Stimulated activated CD4-positive, alpha-beta T cell treated with anti-CD3 and anti-CD28 coated beads, Interleukin-1b, Interleukin-23, amount 100 ng/mL, for 24 hours (primary cell): ENCODE measurements at places on chromosomes 12 and 14.

DNA sequence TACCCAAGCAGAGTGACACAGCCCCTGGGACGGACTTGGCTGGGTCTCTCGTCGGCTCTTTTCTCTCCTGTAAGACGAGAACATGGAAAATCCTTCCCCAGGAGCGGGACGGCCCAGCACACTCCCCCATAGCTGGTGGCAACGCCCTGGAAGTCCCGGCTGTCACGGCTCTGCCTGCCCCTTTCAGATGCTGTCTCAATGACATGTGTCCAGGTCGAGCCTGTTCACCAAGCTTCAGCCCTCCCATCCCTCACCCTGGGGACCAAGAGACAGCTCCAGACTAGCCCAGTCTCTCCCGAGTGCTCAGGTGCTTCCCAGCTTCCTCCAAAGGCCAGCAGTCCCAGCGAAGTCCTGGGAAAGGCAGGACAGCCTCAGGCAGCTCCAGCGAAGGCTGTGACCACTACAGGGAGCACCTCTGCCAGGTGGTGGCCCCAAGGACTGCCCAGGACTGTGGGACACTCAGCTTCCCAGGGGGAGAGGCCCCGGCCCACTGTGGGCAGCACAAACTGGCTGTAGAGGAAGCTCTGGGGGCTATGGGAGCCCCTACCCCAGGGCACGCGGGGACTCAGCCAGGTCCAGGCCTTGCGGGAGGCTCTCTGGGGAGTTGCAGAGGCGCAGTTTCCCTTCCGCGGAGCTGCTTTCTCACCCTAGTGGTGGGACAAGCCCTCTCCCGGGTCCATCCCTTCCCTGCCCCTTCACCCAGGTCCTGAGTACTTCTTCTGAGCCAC, 33.6 kb downstream of the TNFAIP2 start:
- DNase-seq: no peak

- DNase-seq: no peak
Measured at GRCh38 chr12:62655666-62656151, 189.1 kb downstream of the MON2 start.

DNA sequence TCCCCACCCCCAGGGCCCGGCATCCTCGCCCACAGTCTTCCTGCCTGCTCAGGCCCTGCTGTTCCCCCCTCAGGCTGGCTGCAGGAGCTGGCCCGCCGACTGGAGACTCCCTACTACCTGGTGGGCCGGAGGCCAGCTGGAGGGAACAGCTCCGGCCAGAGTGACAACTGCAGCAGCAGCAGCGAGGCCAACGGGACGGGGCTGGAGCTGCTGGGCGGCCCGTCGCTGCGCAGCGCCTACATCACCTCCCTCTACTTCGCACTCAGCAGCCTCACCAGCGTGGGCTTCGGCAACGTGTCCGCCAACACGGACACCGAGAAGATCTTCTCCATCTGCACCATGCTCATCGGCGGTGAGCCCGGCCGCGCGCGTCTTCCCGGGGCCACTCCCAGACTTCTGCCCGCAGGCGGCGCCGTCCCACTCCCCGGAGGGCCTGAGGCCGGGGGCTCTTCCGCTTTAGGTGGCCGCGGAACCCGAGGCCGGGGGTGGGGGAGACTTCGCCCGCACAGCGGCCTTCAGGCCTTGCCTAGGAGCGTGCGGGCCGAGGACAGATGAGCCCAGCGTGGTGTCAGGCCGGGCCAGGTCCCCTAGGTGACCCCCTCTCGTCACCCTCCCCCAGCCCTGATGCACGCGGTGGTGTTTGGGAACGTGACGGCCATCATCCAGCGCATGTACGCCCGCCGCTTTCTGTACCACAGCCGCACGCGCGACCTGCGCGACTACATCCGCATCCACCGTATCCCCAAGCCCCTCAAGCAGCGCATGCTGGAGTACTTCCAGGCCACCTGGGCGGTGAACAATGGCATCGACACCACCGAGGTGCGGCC, 10.2 kb downstream of the KCNH3 start:
- no peak for DNase-seq

GRCh38 chr14:55816225-55816624, 236.2 kb downstream of the KTN1 start:
- no peak for DNase-seq

DNA sequence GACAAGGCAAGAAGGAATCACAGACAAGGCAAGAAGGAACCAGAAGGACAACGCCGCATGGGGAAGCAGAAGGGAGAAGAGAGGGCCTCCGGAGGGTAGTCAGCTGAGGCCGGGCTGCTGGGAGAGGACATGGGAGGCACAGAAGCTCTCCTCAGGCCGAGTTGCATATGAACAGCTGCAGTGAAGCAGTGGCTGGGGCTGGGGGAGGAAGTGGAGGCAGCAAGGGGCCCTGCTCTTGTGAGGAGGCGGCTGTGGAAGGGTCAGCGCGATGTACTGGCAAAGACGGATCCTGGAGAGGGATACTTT, 22.0 kb upstream of the TMEM106C start:
- DNase-seq: no peak

DNA sequence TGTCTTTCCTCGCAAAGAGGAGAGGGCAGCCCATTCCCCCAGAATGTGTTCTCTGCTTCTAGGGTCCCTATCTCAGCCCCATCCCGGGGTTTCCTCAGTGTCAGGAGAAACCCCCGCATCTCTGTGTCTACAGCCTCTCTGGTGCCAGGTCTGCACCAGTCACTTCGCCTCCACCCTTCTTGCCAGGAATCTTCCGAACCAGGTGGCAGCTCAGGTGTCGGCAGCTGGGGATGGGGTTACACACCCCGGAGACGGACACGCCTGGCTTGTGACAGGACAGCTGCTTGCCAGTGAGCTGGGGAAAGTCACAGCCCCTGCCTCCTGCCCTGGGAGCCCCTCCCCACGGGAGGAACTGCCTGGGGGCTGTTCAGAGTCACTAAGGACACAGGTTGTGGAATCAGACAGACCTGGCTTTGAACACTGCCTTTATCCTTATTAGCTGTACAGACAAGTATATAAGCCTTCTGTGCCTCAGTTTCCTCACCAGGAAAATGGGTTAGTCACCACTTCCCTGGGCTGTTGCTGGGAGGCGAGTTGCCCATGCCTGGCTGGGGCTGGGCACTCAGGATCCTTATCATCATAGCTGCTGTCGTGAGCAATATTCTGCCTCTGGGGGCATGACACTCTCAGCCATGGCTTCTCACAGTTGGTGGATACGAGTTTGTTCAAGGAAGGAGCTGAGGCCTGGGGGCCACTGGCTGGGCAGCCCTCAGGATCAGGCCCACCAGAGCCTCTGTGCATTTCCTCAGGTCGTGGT, 10.8 kb downstream of the HIP1R start:
- DNase-seq: no peak
